MM.1S (cell line): ENCODE measurements at places on chromosomes 13 and 19.

- DNase-seq: peak; percentile 84
Observed at GRCh38 chr19:49570138-49570856, 10.1 kb downstream of the NOSIP start.

GRCh38 chr13:97654236-97654635, 220.3 kb downstream of the RAP2A start:
- no peak for DNase-seq

DNA sequence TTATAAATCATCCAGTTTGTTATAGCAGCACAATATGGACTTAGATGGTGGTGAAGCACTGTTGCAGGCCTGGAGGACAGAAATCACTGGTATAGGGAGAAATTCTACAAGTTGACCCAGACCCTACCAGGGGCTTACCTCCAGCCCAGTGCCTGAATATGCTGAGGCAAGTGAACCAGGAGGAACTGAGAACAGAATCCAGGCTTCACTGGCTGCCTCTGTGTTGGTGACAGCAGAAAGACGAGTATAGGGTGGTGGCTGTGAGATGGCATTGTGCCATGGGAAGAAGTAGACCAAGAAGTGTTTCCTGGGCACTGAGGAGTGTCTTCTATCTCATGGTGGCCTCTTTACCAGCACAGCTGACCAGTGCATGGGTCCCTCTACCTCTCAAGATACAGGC, 15.9 kb upstream of the EID2 start:
- no peak for DNase-seq

DNA sequence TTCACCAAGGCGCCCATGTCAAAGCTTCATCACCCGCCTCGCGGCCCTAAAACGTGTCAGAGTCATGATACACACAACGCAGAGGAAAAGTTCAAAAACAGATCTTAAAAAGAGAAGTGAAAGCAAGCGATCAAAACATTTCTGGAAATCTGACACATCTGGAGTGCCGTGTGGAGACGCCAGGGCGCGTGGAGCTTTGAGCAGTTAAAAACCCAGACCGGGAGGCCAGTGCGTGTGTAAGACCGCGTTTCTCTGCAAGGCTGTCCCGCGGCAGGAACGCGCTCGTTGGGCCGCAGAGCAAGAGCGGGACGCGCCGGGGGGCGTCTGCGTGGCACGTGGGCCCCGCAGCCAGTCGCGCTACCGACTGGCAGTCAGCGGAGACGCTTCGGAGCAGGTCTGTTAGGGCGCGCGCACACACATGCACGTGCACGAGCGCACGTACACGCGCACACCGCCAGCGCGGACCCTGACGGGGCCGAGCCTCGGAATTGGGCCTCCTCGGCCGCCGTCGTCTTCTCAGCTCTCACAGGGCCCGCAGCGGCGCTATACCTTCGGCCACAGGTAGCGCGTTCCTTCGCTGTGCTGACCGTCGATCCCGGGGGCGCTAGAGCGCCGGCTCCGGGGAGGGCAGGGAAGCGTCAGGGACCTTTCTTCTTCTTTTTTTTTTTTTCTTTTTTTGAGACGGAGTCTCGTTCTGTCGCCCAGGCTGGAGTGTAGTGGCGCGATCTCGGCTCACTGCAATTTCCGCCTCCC, 35.8 kb downstream of the RNF6 start:
- peak; percentile 90 for DNase-seq

DNA sequence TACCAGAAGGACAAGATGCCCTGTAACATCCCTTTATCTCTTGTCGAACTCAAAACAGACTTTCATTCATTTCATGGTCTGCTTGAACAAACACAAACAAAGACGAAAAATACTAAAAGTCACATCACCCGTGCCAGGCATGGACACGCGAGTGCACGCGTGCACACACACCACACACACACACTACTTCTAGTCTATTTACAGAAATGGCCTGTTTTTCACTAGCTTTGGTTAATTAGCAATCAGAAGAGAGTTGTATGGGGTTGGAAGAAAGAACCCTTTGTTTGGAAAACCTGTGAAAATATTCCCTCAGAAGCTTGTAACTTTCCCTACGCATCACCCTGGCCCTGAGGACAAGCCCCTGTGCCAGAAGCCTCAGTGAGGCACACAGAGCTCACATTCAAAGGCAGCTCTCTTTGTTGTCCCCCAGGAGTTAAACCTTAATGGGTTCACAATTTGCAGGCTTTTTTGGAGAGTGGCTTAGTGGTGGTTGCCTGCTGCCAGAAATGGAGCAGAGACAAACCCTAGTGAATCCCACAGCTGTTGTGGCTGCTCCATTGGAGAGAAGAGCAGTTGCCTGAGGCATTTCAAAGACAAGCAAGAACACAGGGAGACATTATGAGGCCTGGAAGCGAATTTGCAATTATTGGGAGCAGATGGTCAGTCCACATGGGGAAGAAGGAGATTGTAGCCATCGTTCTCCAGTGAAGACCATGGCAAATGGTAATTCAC, 55.9 kb downstream of the STARD13 start:
- no peak for DNase-seq

DNA sequence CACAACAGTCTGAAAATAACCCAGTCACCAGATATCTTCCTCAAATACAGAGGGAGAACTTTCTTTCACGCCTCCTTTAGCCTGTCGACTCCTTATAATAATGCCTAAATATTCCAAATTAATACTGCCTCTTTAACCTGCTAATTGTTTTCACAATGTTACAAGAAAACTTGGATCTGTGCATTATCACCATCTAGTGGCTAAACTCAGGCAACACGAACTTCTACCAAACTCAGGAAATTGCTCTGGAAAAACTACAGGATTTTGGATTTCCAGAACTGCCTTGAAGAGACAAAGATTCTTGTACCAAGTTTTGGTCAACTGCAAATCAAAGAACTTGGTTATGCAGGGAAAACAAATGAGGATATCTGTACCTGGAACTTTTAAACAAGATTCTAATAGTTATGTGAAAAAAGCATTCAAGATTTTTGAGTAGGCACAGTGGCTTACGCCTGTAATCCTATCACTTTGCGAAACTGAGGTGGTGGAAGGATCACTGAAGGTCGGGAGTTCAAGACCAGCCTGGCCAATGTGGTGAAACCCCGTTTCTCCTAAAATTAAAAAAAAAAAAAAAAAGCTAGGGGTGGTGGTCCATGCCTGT, 10.8 kb downstream of the CLN5 start:
- no peak for DNase-seq

DNA sequence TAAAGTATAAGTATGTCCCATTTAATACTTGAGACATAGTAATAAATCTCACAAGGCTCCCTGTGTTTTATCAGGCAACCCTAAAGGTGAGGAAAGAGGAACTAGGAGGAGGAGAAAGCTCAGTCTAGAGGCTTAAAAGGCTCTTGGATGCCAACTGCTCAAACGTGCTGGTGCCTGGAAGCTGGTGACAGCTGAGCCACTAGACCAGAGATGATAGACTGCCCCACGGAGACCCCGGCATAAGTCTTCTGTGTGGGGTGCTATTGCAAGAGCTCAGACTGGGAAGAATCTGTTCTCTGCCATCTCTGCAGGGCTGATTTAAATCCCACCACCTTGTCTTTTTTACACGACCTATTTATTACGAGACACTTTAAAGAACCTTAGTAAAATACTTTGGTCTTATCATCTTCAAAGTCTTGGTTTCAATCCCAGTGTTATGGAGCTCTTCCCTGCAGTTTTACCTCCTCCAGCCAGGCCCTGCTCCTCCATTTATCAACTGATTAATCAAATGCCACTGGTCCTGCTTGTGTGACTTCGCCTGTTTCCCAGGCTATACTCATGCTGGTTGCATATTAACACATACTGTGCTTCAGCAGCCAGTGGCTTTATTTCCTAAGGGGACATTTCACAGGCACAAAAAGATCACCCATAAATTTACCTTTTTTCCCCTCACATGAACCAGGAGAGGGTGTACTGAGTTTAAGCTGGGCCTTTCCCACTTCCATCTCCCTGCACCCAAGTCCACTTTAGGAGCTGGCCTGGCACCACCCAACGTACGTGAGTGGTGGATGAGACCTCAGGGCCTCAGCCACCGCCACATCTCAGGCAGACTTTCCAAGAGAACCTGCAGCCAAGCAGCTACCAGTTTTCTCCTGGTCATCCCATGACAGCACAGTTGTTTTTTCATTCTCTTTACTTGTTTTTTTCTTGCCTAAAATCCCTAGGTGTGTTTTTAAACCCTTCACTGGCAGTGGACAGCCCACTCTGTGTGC, 7.8 kb upstream of the ATP12A start:
- DNase-seq: no peak

DNA sequence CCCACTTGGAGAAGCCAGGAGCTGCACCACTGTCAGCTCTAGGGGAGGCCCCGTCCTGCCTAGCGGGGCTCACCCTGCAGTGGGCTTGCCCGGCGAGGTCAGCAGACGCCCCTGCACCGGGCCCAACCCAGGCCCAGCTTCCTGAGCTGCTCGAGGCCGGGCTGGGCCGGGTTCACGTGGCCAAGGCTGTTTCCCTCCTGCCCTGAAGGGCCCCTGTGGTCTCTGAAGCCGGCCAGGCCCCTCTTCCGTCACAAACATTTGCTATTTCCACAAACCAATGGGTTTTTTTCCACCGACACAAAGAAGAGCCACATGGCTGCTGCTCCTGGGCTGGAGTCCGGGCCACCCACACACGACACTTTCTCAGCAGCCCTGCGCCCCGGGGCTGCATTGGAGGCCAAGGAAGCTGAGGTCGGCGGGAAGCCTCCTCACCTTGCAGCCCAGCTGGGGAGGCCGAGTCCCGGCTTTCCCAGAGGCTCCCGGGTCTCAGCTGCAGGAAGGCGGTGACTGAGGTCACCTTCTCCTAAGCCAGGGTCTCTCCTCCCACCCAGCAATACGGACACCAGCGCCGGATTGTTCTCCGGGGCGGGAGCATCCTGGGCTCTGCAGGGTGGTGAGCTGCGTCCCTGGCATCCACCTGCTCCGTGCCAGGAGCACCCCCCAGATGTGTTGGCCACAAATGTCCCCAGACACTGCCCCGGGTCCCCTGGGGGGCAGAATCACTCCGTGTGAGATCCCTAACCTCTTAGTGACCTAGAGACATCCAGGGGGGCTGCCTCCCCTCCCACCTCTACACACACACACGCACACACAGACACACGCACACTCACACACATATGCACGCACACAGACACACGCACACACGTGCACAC, 80.5 kb downstream of the GADD45B start:
- DNase-seq: no peak

DNA sequence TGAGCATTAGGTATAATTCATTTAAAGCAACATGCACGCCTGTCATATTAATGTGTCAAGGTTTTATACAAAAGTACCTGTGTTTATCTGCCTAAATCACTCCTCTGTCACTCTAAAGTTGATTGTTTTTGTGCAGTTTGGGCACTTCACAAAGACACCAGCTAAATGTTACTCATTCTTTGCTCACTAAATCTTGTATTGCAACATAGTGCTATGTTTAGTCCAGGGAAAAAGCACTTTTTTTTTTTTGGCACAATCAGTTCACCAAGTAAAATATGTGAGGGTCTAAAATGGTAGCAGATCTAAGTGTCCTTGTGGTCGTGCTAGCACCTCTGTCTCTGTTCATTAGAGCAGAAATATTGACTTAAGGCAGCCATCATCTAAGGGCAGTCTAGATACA, 2526.7 kb upstream of the PCDH20 start:
- no peak for DNase-seq

DNA sequence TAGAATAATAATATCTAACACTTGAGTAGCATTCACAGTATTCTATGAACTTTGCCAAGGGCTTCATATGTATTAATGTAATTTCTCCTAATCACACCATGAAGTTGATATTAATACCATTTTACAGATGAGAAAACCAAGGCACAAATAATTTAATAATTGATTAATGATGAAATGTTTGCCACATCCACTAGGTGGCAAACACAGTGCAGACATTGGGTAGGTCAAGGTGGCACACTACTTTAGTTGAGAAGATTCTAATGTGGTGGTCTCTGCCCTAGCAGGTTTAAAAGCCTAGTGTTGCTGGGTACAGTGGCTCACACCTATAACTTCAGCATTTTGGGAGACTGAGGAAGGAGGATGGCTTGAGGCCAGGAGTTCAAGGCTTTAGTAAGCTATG, 412.4 kb downstream of the SUCLA2 start:
- DNase-seq: no peak

- no peak for DNase-seq
Observed at GRCh38 chr13:109426690-109426990, 359.7 kb downstream of the IRS2 start.

DNA sequence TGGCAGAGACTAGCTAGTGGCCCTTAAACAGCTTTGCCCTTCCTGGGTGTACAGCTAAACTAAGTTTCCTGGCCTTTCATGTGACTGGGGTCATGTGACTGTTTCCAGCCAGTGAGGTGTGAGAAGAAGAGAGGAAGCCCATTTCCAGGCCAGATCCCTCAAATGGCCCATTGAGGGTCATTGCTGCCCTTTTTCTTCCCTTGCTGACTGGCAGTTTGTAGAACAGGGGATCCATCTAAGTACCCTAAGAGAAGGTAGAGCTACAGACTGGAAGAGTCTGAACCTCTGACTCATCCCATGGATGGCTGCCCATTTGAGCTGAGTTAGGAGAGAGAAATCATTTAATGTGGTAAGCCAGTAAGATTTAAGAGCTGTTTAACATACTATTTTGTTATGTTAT, 2.8 kb downstream of the SWSAP1 start:
- DNase-seq: no peak

- DNase-seq: no peak
Observed at GRCh38 chr13:30158774-30159445, 148.4 kb downstream of the KATNAL1 start.

- DNase-seq: no peak
Observed at GRCh38 chr19:43780706-43781525, at the start of gene KCNN4. TSS of gene KCNN4 (minus strand) at chr19:43780973. CDS start at chr19:43780861, 112 bp downstream.

DNA sequence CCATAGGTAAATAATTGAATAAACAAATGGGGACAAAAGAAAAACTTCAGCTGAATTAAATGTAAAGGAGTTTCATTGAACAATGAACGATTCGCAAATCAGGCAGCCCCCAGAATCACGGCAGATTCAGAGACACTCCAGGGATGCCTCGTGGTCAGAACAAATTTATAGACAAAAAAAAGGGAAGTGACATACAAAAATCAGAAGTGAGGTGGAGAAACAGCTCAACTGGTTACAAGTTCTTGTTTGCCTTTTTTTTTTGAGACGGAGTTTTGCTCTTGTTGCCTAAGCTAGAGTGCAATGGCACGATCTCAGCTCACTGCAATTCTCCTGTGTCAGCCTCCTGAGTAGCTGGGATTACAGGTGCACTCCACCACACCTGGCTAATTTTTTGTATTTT, 5.7 kb downstream of the ZNF566 start:
- DNase-seq: no peak

- DNase-seq: no peak
Observed at GRCh38 chr13:29435125-29435911, 160.2 kb downstream of the SLC7A1 start.

DNA sequence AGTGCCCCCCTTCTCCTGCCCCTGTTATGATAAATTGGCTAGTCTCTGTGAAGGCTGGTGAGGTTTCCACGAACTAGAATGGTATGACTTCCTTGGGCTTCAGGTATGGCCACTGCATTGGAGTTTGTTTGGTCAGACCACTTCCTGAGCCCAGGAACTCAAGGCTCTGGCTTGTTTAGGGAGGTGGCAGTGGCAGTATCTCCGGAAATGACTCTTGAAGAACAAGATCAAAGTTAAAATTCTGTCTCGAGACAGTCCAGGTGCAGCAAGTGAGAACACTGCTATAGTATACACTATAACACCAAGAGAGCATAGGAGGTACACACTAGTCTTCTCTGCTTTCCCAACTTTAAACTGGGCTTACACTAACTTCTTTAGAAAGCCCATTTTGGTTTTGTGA, 309.1 kb downstream of the KLF12 start:
- no peak for DNase-seq
